ENCODE measurements at places on chromosomes 1 and 21.

- no peak for DNase-seq
These were observed 55.9 kb downstream of the BCAR3 start for GRCh38 chr1:93625582-93626327.

GRCh38 chr1:23387494-23387893 lies 17.9 kb upstream of the ZNF436 start:
- no peak for DNase-seq

DNA sequence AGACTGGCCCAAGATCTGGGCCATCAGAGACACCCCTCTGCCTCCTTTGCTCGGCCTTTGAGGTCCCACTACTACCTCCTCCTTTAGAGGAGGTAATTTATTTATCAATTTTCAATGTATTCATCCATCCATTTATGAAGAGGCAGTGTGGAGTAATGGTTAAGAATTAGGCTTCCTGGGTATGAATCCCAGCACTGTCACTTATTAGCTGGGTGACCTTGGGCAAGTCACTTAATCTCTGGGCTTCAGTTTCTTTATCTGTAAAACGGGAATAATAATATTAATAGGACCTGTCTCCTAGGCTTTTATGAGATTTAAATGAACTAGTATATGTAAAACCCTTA lies 1.7 kb downstream of the NR0B2 start:
- no peak for DNase-seq

DNA sequence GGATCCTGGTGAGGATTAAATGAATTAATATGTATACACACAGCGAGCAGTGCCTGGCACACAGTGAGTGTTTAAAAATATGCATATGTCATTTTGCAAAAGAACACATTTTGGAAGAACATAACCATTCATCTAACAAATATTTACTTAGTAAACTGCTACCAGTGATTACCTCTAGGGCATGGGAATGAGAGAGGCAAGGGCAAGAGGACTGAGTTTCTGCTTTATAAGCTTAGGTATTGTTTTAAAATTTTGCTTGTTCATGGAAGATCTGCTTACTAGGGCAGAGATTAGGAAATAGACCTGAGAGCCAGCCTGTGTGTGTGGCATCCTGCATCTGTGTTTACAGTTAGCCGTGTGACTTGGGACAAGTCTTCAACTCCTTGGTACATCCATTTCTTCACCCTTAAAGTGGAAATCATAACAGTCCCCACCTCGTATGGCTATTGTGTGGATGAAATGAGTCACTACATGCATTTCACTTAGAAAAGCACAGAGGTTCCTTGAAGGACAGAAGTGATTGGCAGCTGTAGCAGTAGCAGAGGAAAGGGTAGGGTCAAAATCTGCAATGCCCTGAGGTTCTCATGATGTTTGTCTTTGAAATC lies 198.5 kb upstream of the FMN2 start:
- DNase-seq, result no peak

DNA sequence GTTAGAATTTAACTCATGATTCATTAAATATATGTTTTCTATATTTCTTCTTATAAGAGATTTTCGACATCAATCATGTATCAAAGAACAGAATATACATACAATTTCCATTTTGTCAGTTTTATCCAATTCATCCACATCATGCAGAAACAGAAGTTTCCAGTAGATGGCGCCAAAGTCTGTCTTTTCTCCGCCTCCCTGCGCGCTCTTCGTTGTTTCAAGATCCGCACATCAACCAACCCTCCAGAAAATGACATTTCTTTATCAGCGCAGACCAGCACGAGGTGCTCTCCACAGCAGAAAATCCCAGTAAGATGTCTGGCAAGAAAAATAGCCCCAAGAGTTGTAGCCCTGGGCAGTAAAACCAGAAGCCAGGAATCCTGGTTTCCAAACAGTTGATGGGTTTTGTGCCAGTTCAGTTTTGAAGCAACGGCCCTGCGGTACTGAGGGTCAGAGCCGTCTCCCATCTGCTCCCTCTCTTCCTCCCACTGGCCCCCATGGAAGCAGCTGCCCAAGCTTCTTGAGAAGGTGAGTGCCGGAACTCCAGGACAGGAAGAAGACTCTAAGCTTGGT lies 38.6 kb upstream of the GPR137B start:
- peak; percentile 13 for DNase-seq

DNA sequence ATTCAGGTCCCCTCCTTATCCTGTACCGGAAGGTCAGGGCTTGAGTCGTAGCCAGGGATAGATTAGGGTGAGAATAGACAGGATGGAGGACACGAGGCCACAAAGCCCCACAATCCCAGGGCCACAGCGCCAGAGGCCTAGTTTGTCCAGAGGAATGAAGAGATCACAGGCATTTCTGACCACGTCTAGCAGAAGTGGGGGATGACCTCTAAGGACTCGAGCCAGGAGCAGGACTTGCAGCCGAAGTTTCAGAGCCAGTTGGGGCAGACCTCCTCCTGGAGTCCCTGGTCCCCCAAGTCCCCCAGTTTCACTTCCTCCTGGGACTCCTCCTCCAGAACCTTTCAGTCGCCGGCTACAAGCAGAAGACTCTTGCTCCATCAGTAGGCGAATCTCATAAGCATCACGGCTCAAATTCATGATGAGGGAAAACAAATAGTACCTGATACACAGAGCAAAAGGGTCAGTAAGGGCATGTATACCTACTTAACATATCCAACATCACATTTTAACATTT lies 2.3 kb upstream of the ITGA10 start:
- DNase-seq, result no peak

DNA sequence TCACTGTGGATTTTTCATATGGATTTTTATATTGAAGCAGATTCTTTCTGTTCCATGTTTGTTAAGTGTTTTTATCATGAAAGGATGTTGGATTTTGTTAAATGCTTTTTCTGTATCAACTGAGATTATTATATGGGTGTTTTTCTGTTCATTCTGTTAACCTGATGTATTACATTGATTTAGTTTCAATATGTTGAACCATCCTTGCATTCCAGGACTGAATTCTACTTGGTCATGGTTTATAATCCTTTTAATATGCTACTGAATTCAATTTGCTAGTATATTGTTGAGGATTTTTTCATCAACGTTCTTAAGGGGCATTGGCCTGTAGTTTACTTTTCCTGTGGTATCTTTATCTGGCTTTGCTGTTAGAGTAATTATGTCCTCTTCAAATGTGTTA lies 55.8 kb downstream of the CCDC30 start:
- DNase-seq, result no peak

- DNase-seq, result no peak
These were observed 99.6 kb downstream of the ZZZ3 start for GRCh38 chr1:77582905-77583304.

- no peak for DNase-seq
These were observed 424.4 kb upstream of the USP24 start for GRCh38 chr1:55639526-55639925.

DNA sequence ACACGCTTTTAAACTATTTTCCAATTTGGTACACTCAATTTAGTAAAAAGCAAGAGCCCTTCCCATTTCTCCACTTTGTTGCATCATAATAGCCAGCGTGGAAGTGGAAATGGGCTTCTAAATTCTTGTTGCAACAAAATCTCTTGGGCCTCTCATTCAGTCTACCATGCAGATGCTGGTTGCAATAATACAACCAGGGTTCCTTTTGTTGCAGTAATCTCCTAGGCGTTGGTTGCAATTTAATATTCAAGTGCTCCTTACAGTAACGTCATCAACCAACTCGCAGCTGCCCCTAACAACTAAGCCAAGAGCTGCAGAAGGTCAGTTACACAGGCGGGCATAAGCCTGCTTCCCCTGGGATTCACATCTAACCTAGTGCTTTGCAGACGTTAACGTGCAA lies 2.7 kb upstream of the HDGF start:
- DNase-seq, result no peak

DNA sequence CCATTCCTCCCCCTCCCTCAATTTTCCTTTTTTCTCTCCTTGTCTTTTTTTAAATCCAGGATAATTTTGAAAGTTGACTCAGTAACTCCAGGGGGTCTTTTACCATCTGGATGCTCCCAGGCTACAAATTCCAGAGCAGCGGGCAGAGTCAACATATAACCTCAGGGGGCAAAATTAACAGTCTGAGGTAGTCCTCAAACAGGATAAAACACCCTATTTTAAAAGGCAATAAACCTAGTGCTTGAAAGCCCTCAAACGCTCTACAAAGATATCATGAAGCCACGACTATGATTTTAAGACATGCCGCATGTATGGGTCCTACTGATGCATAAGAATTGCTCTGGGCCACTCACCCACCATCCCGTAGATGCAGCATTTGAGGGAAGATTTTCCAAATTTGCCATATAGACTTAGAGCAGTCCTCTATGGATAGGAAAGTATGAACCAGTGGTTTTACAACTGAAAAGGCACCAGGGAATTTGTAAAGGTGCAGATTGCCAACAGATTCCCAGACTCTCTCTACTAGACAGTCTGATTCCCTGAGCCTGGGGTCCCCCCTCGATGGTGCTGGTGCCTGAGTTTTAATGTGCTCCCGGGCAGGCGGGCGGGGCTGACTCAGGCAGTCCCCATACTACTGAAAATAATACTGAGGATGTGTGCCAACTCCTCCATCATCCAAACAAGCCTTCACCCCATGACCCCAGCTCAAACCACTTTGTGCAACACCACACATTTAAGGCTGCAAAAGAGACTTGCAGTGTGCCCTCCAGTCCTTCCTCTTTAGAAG lies 37.2 kb downstream of the PTPN14 start:
- DNase-seq, result no peak

GRCh38 chr21:31558962-31559367 lies 100.5 kb upstream of the SOD1 start:
- DNase-seq, result peak; percentile 82

DNA sequence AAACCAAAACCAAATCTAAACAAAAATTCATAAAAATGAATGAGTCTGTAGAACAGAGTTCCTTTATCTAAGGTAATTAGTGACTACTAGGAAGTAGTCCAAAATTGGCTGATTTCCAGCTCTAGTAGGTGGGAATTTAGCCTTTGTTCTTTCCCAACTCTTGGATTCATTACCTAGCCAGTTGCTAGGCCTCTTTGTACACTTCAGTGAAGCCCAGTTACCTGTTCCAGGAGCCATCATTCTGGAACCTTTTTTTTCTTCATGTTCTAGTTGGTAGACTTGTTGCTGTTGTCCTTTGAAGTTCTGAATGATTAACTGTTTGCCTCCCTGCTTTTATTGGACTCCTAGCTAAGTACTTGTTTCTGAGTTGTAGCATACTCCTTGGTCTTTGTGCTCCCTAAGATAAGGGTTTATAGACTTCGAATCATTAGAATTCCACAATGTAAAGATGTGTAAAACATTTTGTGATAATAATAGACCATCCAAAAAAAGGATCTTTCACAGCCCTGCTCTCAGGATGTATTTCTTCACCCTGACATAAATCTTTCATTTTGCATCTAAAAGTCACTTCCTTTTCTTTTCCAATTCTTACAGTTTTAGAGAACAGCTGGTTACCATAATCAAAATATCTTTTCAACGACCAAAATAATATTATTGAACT lies 9.8 kb downstream of the PLA2G4A start:
- no peak for DNase-seq

DNA sequence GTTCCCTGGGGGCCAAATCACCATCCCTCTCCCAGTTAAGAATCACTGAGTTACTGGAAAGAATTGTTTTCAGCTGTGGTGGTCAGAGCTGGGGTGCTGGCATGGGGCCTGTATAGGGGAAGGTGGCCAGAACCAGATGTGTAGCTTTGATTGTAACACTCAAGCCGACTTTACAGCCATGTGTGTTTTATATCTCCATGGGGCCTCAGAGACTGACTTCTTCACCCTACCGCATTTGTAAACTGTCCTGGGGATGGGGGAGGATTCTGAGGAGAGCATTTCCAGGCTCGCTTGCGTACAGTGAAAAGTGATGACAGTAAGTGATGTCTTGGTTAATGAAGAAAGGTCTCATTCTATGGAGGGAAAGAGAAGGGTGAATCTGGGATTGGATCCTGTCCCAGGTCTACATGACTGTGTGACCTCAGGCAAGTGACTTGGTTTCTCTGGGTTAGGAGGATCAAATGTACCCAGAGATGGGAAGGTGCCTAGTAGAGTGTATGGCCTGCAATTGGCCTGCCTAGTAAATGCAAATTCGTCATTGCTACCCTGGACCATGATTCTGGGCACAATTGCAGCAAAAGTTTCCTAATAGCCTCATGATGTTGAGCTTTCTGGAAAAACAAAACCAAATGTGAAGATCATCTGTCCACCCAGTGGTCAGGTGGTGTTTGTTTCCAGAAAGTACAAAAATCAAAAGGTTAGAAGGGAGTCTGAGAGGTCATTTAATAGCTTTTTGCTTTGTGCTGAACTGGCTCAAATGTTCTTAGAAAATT lies 49.7 kb upstream of the RCC2 start:
- no peak for DNase-seq

DNA sequence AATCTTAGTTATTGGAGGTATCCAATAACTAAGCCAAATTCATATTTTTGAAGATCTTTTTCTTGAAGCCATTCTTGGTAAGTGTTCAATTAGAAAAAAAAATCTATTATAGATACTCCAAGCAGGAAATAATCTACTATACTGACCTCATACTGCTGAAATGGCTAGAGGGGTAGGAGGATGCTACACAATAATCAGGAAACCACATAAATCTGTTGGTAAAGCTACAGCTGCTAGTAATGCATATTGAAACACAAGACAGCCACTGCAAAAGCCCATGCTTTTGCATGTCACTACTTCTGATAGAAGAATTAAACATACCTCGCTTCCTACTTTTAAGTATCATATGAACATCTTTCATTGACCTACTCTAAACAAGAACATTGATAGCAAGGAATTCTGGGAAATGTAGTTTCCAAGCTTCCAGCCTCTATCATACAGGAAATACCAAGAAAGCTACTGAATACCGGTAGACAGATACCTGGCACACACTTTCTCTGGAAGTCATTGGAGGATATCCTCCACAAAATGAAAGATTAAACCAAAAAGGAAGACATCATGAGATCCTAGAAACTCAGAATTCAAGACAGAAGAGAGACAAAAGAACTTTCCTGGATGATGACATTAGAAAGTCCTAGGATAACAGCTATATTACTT lies 103.0 kb upstream of the VAV3 start:
- no peak for DNase-seq

- no peak for DNase-seq
These were observed 187.3 kb downstream of the ATP6V1G3 start for GRCh38 chr1:198352975-198353695.

GRCh38 chr1:162541619-162542141 lies 19.8 kb upstream of the UAP1 start:
- DNase-seq, result no peak

DNA sequence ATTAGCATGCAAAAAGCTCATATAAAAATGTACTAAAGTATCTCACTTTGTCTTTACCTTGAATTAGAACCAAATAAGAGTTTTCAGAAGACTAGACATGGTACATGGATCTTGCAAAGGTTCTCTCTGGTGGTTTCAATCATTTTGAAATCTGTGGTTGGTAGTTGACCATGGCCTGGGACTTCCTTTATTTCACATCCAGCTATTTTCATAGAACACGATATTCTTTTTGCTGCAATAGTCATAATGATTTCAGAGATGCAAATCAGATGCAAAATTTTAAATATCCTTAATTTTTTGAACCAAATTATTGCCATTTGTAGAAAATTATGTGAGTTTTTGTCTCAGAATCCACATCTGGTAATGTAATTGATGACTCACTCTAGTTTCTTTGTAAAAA lies 375.1 kb upstream of the ZP4 start:
- no peak for DNase-seq

- no peak for DNase-seq
These were observed 64.3 kb downstream of the OPTC start for GRCh38 chr1:203558064-203558760.
